ENCODE measurements at places on chromosomes 6 and 20.

DNA sequence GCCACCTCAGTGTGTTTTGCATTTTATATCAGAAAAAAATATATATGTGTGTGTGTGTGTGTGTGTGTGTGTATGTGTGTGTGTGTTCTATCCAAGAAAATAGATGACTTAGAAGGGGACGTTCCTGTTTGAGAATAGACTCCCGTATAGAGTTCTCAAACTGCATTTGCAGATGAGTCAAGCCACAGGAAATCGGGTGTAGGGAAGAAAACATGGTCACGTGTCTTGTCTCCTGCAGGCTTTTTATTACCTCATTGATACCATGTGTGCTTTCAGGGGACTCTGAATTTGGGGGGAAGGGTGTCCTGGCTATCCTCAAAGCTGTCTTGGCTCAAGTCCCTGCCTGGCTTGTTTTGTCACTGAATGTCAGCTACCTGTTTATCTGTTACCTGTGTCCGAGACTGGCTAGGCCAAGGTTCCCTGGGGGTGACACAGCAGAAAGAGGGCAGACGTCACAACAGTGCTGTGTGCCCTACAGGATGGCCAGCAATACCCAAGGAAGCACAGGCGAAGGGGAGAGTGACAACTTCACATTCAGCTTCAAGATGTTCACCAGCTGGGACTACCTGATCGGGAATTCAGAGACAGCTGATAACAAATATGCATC lies 55.7 kb upstream of the NOP56 start:
- no peak for DNase-seq

DNA sequence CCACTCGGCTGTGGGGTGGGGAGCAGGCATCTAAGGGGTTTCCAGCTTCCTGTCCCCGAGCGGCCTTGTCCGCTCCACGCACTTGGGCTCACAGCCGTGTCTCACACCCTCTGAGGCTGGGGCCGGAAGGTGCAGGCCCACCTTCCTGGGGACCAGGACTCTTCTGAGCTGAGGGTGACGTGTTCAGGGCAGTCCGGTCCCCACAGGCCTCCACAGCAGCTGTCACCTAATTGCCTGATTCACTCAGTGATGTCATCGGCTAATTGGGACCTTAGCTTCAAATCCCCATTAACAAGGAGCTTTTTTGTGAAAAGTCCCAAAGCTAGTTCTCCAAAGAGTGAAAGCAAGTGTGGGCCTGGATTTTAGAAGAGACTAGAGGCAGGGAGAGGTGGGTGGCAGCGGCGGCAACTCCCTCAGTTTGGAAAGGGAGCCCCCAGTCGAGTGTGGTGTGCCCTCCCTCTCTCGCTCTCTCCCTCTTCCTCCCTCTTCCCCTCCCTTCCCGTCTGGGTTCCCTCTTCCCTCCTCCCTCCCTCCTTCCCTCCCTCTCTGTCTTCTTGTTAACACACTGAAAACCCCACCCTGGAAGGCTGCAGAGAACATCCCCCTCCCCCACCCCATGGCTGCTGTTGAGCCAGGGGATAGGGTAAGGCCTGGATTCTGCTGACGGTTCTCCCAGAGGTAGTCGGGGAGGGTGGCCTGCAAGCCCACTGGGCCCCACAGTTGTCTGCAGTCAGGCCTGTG lies 39.0 kb downstream of the MYT1 start:
- no peak for DNase-seq

GRCh38 chr20:43560974-43561373 lies 2.1 kb downstream of the SGK2 start:
- DNase-seq = no peak

GRCh38 chr20:3890999-3891929 lies 2.1 kb downstream of the PANK2 start:
- DNase-seq = no peak

DNA sequence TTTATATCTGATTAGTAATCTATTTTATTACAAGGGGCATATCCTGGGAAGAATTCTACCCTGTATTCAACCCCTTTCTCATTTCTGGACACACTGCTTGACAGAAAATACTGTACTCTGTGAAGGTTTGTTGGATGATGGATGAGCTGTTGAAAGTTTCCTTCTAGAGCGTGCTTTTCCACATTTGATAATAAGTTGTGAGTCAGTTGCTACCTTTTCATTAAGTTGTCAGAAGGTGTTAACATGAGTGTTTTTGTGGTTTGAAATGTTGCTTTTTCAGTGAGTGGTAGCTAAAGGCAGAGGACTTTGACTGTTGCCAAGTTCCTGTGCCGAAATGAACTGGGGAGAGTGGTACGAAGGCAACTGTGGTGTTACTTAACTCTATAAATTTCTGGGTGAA lies 3.9 kb upstream of the ECI2 start:
- DNase-seq = no peak

DNA sequence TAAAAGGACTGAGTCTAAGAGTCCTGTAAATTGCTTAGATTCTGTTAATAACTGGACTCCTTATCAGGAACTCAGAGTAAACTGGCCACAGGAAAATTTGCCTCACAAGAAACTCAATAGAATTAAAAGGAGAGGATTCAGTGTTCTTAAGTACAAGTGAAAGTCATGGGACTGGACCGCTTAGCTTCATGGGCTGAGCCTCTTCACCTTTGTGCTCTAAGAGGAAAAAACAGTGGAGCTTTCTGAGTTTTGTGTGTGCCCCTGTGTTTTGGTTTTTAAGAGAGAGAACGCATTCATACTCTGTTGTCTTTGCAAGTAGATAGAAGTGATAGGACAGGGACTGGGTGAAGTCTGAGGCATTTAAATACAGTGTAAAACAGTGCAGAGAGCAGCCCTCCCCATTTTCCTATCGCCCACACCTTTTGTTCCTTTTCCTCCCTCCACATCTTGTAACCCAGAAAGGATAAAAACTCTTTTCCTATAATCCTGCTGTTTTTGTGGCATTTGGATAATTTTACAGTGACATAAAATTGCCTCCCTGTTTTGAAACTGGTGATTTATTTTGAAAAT lies 49.6 kb downstream of the FOXO3 start:
- DNase-seq = no peak

DNA sequence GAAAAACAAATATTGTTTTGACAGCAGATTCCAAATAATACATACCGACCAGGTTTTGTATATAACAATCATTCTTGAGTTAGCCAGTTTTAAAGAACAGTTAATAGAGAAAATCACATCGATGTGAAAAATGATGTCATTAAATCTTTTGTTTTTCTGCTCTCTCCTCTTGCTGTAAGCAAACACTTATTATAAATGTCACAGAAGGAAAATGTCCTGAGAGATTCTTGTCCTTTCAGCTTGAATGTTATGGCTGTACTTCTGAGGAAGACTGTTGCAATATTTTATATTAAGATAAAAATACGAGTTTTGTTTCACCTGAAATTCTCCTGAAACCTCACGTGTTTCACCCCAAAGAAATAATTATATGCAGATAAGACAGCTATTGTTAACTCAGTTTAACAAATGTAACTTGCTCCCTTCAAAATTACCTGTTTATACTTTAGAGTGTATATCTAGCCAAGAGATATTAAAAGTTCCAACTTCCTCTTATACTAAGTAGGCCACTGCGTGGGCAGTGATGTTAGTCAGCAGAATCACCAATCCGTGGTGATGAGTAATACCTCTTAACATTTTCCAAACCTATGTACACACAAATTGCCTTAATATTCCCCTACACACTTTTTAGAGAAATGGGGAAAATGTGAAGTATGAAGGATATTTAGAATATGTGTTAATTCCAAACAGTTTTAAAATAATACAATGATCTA lies 1111.4 kb upstream of the CITED2 start:
- no peak for DNase-seq

GRCh38 chr6:162373192-162373591 lies 354.4 kb downstream of the PRKN start:
- DNase-seq = no peak

DNA sequence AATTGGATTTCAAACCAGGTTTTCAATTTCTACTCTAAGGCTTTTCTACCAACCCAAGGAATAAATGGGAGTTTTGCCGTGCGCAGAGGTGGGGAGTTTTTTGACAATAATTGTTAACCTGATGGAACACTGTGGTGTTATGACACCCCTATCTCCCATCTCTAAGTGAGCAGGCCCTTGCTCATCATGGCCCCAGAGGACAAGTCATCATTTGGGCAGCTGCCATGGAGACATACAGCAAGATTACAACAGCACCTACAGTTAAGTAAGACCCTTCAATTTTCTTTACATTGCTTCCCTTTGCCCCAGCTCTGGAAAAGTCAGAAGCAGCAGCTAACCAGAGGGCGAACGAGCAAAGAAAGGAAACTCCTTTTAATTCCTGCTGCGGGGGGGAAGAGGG lies 54.3 kb downstream of the ADGRF5 start:
- DNase-seq = no peak

DNA sequence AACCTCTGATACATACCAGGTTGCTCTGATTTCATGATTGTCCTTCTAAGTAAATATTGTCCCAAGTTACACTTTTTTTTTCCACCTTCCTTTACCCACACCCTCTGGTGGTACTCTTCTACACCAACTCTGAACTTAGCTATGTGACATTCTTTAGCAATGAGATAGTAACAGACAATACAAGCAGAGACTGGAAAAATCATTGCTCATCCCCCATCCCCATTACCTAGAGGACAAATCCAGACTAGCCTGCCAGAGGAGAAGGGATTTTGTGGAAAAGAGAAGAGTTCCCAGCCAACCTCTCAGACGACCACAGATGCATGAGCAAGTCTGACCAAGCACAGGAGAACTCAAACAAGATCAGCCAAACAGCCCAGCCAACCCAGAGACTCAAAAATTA lies 32.8 kb upstream of the TFAP2B start:
- DNase-seq = no peak

DNA sequence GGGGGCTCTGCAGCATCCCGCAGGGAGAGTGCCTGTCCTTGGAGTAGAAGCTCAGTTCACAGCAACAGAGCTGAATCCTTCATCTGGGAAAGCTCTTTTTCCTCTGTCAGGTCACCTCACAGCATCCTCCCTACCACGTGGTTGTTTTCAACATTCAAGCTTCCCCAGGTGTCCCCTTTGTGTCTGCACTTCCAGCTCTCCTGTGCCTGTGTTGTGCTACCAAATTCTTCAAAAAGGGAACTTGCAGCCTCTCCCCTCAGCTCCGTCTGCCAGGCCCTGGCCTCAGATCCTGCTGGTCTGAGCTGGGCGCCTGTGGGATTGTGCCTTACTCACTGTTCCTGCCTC lies 108.4 kb downstream of the FOXF2 start:
- no peak for DNase-seq

DNA sequence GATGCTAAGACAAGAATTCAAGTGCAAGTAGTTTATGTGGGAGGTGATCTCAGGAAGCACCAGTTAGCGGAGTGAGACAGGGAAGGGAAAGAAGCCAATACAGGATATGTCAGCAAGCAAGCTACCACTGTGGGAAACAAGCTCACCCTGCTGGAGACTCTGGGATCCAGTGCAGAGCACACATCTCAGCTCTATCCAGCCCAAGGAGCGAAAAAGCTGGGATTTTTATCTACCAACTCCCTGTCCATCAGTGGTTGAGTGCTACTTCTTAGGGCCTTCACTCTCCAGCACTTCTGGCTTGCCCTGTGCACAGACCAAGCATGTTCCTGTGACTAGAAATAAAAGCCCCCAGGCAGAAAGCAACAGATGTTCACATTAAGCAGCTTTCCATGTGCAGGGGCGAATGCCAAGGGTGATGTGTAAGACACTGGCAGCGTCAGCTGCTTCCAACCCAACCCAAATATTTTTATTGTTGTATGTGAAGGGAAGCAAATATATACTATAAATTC lies 10.8 kb upstream of the RNF24 start:
- no peak for DNase-seq

- DNase-seq = no peak
Measured at GRCh38 chr6:111854683-111855082, 18.6 kb downstream of the FYN start.

- DNase-seq = no peak
Measured at GRCh38 chr6:131645846-131646245, 8.7 kb downstream of the ENPP3 start.

DNA sequence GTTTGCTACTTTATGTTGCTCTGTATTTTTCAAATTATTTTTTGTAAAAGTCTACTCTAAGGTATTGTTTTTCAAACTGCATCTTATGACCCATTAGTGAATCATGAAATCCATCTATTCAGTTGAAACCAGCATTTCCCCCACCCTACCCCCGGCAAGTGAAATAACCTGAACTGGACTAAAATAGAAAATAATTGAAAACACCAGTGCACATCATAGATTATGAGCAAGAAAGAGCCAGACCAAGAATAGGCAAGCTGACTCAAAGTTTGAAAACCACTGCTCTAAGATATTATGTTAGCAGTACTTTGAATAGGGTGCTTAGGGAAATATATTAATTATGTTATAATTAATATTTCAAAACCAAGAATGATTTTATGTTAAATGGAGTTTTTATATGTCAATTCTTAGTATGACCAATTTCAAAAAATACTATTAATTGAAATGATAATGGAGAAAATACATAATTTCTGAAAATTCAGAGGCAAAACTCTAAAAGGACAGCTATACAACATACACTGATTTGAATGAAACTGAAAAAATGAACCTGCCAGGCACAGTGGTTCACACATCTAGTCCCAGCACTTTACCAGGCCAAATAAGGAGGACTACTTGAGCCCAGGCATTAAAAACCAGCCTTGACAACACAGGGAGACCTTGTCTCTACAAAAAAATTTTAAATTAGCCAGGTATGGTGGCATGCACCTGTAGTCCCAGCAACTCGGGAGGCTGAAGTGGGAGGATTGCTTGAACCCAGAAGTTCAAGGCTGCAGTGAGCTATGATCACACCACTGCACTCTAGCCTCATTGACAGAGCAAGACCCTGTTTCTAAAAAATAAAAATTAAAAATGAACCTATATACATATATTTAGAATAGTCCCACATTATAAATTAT lies 112.0 kb downstream of the CDK19 start:
- DNase-seq = no peak

DNA sequence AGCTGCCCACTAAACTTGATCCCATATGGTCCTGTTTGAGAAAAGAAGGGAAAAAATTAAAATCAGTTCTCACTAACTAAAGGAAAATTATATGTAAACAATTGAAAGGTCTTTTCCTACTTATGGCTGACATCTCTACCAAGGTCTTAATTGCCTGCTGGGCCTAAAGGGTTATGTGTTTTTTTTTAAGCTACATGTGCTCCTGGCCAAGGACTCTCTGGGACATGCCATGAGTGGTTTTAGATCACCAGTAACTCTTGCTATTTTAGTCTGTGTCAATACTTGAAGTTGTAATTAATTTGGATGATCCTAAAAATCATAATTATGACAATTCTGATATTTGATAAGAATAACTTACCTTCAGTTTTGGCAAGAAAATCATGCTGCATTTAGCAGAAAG lies 35.9 kb upstream of the EYA4 start:
- DNase-seq = no peak

DNA sequence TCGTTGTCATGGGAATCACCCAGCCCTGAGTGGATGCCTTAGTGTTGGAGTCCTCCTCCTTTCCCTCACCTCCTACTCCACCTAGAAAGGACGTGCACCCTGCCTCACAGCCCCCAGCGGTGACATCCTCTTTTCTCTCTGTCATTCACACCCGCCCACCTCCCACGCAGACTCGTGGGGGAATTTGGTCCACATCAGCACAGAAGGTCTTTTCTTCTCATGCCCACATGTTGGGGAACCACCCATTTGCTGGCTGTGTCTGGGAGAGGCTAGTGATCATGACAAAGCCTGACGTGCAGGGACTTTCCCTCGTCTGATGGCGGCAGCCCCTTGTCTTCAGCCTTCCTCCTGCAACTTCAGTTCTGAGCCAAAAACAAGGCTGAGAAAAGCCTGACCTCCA lies 96.0 kb upstream of the CNKSR3 start:
- DNase-seq = peak; percentile 1

GRCh38 chr20:35883336-35883777 lies 70.9 kb downstream of the SCAND1 start:
- no peak for DNase-seq

- DNase-seq = no peak
Measured at GRCh38 chr20:1946442-1946761, 47.5 kb downstream of the PDYN start.

Measured in stimulated activated CD4-positive, alpha-beta T cell treated with anti-CD3 and anti-CD28 coated beads, Interleukin-1b, Interleukin-23, amount 100 ng/mL, for 1 hour (primary cell).